ENCODE measurements at places on chromosomes 6 and 20. TPM values are rescaled to one million over a fixed set of nuclear protein-coding genes. Genes with fewer than 3 reads are reported as not detected.

GRCh38 chr6:21599051-21599696 lies 5.6 kb downstream of the SOX4 start:
- DNase-seq, result no peak

SOX4 gene
- total RNA-seq, result 1.5 TPM

HELZ2 gene
- total RNA-seq, result 17.9 TPM

EYS gene
- total RNA-seq, result not detected

ASF1A gene
- 42.9 TPM for total RNA-seq

ADGRF1 gene
- total RNA-seq, result not detected

All from activated T-helper 1 cell treated with anti-CD3 and anti-CD28 coated beads, Interleukin-12 subunit alpha, Interleukin-12 subunit beta, Interleukin-2, Interleukin-4 antibody, amounts not matched to agents 30 ng/mL and 10 ng/mL and 1 ng/mL, durations not matched to agents 14 hours and 24 hours and 36 hours (primary cell).